ENCODE measurements at places on chromosomes 16 and 17. TPM values are rescaled to one million over a fixed set of nuclear protein-coding genes. Genes with fewer than 3 reads are reported as not detected.

Gene CACNG1
- total RNA-seq, result not detected

DNA sequence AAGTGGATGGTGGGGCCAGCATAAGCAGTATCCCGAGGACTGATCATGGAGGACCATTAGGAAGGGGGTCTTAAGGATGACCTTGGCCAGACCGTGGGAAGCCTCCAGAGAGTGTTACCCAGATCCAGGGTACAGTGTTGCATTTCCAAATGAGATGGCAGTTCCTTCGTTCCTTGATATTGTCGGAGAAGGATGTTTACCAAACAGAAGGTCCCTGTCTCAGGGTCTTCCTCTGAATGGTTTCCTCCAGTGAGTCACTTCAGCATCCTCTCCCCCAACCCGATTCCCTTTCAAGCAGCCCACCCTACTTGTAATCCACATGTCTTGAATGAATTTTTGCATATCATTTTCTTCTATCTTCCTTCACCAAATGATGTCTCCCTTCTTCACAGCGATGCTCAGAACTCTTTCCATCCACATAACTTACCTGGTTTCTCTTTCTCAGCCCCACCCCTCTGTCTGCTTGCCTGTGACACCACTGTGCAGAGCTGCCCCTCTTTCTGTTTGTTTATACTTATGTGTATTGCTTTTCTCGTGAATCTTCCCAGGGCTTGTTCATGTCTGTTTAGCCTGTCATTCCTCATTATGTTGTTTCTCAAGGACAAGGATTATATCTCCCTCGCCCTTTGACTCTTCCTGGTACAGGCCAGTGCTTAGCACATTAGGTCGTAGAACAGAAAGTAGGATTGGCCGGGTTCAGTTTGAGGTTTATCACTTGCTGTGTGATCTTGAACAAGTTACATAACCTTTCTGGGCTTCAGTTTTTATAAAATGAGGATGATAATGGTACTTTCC lies 5.7 kb downstream of the GOSR2 start:
- H3K4me3 ChIP-seq, result no peak overlapping the region
- no peak for DNase-seq
- H3K4me1 ChIP-seq, result peaks cover 29% of the 10 kb centered on the region
- no peaks in the 10 kb centered on the region for H3K27me3 ChIP-seq
- H3K36me3 ChIP-seq, result peaks cover 37% of the 10 kb centered on the region

DNA sequence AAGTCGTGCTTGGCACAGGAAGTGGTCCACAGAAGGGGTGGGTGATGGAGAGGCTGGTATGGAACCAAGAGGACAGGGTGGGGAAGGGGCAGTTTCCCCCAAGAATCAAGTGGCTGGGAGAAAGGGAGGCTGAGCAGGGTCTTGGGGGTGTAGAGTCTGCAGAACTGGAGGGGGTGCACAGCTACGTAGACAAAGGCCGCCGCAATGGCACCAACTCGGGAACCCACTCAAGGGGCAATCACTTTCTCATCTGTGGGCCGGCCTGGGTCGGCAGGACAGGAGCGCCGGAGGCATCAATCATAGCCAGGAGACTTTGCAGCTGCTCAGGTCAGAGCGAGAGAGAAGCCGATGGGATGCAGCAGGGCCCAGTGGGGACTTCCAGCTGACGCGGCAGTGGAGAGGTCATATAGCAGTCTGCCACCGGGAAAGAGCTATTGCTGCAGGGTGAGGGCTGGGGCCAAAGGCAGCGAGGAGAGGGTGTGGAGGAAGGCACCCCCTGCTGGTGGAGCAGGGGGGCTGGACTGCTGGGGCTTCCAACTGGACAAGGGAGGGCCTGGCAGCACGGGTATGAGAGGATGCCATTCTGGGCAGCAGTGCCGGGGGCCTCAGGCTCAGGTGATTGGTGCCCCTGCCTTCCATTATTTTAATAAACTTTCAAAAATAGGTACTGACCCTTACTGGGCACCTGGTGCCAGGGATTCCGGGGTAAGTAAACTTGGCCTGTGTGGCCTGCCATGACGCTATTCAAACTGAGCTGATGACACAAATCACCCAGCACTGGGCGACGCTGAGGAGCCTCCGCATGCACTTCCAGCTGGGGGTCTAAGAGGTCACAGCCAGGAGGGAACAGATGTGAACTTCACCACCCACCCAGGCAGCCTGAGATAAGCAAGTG lies 52.5 kb upstream of the MTSS2 start:
- peak; percentile 63 for DNase-seq
- no peak overlapping the region for H3K27ac ChIP-seq
- H3K27me3 ChIP-seq, result no peaks in the 10 kb centered on the region

Gene ASB16
- not detected for total RNA-seq

Gene CPHXL2
- not detected for total RNA-seq

GRCh38 chr17:75267411-75268232 lies 3.4 kb downstream of the MIF4GD start:
- no peak for DNase-seq
- no peaks in the 10 kb centered on the region for H3K27me3 ChIP-seq
- H3K27ac ChIP-seq, result no peak overlapping the region
- peaks cover 20% of the 10 kb centered on the region for H3K4me1 ChIP-seq

- H3K27ac ChIP-seq, result no peak overlapping the region
- no peak for DNase-seq
- H3K36me3 ChIP-seq, result peaks cover 6% of the 10 kb centered on the region
- H3K27me3 ChIP-seq, result no peaks in the 10 kb centered on the region
- H3K4me1 ChIP-seq, result no peaks in the 10 kb centered on the region
These were observed 25.8 kb downstream of the ZNRF1 start for GRCh38 chr16:75024594-75024993.

- no peaks in the 10 kb centered on the region for H3K27me3 ChIP-seq
- no peak overlapping the region for H3K4me3 ChIP-seq
- DNase-seq, result no peak
- no peaks in the 10 kb centered on the region for H3K36me3 ChIP-seq
- H3K27ac ChIP-seq, result no peak overlapping the region
These were observed 420.9 kb downstream of the SHISA9 start for GRCh38 chr16:13322336-13322735.

DNA sequence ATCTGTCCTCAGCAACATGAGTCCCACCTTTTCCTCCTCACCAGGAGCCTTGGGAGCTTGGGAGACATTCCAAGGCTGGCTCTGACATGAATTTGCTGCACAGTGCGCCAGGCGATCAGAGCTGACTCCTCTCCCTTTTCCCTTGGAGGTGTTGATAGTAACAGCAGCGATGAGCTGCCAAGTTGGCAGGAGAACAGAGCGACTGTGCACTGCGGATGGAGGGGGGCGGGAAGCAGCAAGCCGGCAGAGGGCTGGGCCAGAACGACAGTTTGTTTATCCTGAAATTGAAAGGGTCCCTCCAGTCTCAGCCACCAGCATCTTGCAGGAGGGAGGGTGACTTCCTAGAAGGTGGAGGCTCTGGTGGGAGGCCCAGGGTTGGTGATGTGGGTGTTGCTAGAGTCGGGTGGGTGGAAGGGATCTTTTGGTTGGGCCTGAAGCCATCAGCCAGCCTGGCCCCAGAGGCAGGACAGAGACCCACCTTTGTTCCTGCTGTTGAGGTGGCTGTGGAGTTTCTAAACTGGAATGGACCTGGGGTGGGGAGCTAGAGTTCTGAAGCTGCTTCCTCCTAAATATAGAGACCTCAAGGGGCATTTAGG lies 22.5 kb upstream of the DYNLL2 start:
- no peak overlapping the region for H3K4me3 ChIP-seq
- H3K36me3 ChIP-seq, result no peaks in the 10 kb centered on the region
- H3K27ac ChIP-seq, result no peak overlapping the region
- DNase-seq, result peak; percentile 22

GRCh38 chr17:41015454-41015853 lies 6.5 kb upstream of the KRTAP3-1 start:
- no peak for DNase-seq
- no peaks in the 10 kb centered on the region for H3K27me3 ChIP-seq
- H3K27ac ChIP-seq, result no peak overlapping the region
- H3K4me1 ChIP-seq, result no peaks in the 10 kb centered on the region

- H3K27ac ChIP-seq, result peak overlapping the region; percentile 91
- peaks cover 71% of the 10 kb centered on the region for H3K36me3 ChIP-seq
- no peak for DNase-seq
- H3K4me3 ChIP-seq, result peak overlapping the region; percentile 91
These were observed 1.0 kb downstream of the DCTN5 start for GRCh38 chr16:23642246-23642774.

DNA sequence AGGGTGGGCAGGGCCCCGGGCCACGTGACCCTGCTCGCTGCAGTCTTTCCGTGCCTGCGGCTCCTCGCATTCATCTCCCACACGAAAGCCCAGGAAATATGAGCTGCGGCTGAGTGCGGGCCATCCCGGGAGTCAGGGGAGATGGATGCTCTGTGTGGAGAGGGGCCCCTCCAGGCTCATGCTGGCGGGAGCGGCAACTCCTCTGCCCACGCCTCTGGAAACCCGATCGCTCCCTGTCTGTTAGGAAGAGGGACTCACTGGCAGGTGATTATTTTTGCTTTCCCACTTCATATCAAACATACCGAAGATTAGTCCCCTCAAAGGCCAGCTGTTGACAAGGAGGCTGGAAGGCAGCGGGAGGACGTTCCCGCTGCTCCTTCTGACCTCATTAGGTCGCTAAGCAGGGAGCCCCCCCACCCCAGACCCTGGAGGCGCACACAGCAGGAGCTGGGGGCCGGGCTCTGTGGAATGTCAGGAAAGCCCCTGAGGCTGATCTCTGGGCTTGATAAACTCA lies 228.5 kb downstream of the FOXL1 start:
- no peaks in the 10 kb centered on the region for H3K27me3 ChIP-seq
- H3K4me3 ChIP-seq, result no peak overlapping the region
- no peak overlapping the region for H3K27ac ChIP-seq
- peaks cover 6% of the 10 kb centered on the region for H3K36me3 ChIP-seq
- DNase-seq, result no peak
- H3K4me1 ChIP-seq, result peaks cover 9% of the 10 kb centered on the region

Data from MCF 10A (cell line).